ENCODE measurements at places on chromosomes 5 and 9. TPM values are rescaled to one million over a fixed set of nuclear protein-coding genes. Genes with fewer than 3 reads are reported as not detected.

Gene ZNG1C
- 16.7 TPM for total RNA-seq

Gene AQP7
- 17.1 TPM for total RNA-seq

Gene POU5F2
- 2.2 TPM for total RNA-seq

Gene RAD23B
- 101 TPM for total RNA-seq

Gene RIOK2
- 10.1 TPM for total RNA-seq

Gene SOHLH1
- not detected for total RNA-seq

Gene SLC6A7
- total RNA-seq, result not detected

Gene TGFBI
- total RNA-seq, result 45.2 TPM

Gene FOXI1
- total RNA-seq, result not detected

Gene CCNJL
- total RNA-seq, result 0.84 TPM

GRCh38 chr5:44257653-44258365 lies 131.4 kb downstream of the FGF10 start:
- DNase-seq, result no peak
- no peaks in the 10 kb centered on the region for H3K36me3 ChIP-seq
- no peak overlapping the region for H3K27ac ChIP-seq
- no peaks in the 10 kb centered on the region for H3K4me1 ChIP-seq
- H3K27me3 ChIP-seq, result no peaks in the 10 kb centered on the region
- H3K4me3 ChIP-seq, result no peak overlapping the region

- no peaks in the 10 kb centered on the region for H3K4me1 ChIP-seq
- no peaks in the 10 kb centered on the region for H3K36me3 ChIP-seq
- H3K4me3 ChIP-seq, result no peak overlapping the region
- no peak for DNase-seq
- H3K27ac ChIP-seq, result no peak overlapping the region
- H3K27me3 ChIP-seq, result no peaks in the 10 kb centered on the region
These were observed 221.7 kb downstream of the DIRAS2 start for GRCh38 chr9:90420768-90421513.

GRCh38 chr5:134642931-134643530 lies 5.6 kb upstream of the SEC24A start:
- H3K36me3 ChIP-seq, result no peaks in the 10 kb centered on the region
- peak overlapping the region; percentile 29 for H3K27ac ChIP-seq
- DNase-seq, result no peak
- H3K4me1 ChIP-seq, result peaks cover 12% of the 10 kb centered on the region
- H3K27me3 ChIP-seq, result no peaks in the 10 kb centered on the region

DNA sequence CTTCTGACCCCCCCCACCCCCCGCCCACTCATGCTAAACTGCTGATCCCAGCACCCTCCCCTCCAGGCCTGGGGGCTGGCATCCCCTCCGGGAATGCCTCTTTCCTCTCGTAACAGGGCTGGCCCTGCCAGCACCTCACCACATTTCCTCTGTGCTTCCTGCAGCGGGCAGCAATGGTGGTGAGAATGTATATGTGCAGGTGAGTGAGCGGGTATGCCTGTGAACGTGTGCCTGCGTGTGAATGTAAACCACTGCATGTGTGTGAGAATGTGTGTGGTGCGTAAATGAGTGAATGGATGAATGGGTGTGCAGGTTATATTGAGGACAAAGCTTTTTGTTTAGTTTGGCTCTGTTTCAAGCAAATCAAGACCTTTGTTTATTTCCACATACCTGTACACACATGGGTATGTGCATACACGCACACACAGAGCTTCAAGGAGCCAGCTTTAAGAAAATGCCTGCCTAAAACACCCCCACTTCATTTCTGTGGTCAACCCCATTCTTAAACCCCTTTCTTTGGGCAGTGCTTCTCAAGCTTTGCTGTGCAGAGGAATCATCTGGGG lies 95.7 kb upstream of the SHB start:
- H3K36me3 ChIP-seq, result no peaks in the 10 kb centered on the region
- no peaks in the 10 kb centered on the region for H3K4me1 ChIP-seq
- H3K27ac ChIP-seq, result no peak overlapping the region
- H3K4me3 ChIP-seq, result no peak overlapping the region
- DNase-seq, result no peak
- H3K27me3 ChIP-seq, result no peaks in the 10 kb centered on the region

- no peak overlapping the region for H3K4me3 ChIP-seq
- H3K36me3 ChIP-seq, result no peaks in the 10 kb centered on the region
- no peaks in the 10 kb centered on the region for H3K27me3 ChIP-seq
- H3K27ac ChIP-seq, result no peak overlapping the region
- no peaks in the 10 kb centered on the region for H3K4me1 ChIP-seq
These were observed 1273.0 kb downstream of the EFNA5 start for GRCh38 chr5:106397700-106398099.

DNA sequence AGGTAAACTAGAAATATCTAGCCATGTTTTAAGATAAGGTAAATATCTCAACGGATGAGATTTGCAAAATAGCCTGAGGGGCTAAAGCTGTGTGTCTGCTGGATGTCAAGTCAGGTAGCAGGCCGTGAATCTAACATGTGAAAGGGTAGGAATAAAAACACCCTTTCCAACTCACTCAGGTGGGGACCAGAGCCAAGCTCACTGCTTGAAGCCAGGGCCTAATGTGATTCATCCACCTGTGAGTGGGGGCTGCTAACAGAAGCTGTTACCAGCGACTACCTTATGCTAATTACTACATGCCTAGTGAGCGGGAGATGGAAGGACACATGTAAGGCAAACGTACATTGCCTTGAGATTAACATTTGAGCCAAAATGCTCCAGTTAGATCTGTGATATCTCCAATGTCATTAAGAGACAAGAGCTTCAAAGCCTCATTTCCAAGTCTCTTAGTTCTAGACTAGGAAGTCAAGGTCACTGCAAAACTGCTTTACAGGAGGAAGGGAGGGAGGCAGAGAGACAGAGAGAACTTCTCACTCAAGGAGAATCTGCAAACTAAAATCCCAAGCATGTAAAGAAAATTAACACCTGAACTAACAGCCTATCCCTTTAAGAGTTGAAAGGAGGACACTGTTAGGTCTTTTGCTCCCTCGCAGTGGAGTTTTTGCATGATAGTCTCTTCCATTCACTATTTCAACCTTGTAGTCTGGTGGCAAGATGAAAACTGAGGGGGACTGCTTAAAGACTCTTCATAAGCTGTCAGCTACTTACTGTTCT lies 141.6 kb upstream of the RPS23 start:
- no peak overlapping the region for H3K27ac ChIP-seq
- H3K4me1 ChIP-seq, result peaks cover 2% of the 10 kb centered on the region
- no peak for DNase-seq

DNA sequence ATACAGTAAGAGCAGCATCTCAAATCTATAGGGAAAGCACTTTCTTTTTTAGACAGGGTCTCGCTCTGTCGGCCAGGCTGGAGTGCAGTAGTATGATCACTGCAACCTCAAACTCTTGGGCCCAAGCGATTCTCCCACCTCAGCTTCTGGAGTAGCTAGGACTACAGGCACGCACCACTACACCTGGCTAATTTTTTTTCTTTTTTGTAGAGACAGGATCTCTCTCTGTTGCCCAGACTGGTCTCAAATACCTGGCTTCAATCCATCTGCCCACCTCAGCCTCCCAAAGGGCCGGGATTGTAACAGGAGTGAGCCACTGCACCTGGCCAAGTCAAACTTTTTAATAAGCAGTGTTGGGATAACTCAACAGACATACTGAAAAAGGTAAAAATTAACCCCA lies 107.6 kb downstream of the SIL1 start:
- H3K4me3 ChIP-seq, result no peak overlapping the region
- no peaks in the 10 kb centered on the region for H3K36me3 ChIP-seq
- no peak for DNase-seq
- no peaks in the 10 kb centered on the region for H3K27me3 ChIP-seq
- H3K27ac ChIP-seq, result no peak overlapping the region
- H3K4me1 ChIP-seq, result peaks cover 6% of the 10 kb centered on the region

GRCh38 chr5:143148771-143149170 lies 254.7 kb downstream of the NR3C1 start:
- H3K27me3 ChIP-seq, result no peaks in the 10 kb centered on the region
- peaks cover 10% of the 10 kb centered on the region for H3K36me3 ChIP-seq
- no peak for DNase-seq
- no peaks in the 10 kb centered on the region for H3K4me1 ChIP-seq
- H3K27ac ChIP-seq, result no peak overlapping the region
- H3K4me3 ChIP-seq, result no peak overlapping the region

DNA sequence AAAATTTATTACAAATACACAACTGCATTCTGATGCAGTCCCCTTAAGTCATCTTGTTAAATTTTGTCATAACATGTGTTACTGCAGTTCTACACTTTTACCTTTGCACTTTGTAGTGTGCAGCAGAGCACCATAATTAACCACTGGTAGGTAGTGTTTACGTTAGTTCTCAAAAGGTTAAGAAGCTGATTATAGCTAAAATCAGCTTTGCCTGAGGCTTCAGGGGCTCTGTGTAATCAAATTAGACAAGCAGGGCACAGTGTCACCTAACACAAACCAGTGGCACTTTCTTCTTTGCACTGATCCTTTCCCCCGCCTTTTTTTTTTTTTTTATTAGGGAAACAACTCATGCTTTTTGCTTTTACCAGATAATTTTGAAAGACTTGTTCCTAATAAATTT lies 26.1 kb downstream of the POU5F2 start:
- H3K4me1 ChIP-seq, result no peaks in the 10 kb centered on the region
- H3K27ac ChIP-seq, result no peak overlapping the region
- no peaks in the 10 kb centered on the region for H3K27me3 ChIP-seq
- no peak overlapping the region for H3K4me3 ChIP-seq
- no peaks in the 10 kb centered on the region for H3K36me3 ChIP-seq

DNA sequence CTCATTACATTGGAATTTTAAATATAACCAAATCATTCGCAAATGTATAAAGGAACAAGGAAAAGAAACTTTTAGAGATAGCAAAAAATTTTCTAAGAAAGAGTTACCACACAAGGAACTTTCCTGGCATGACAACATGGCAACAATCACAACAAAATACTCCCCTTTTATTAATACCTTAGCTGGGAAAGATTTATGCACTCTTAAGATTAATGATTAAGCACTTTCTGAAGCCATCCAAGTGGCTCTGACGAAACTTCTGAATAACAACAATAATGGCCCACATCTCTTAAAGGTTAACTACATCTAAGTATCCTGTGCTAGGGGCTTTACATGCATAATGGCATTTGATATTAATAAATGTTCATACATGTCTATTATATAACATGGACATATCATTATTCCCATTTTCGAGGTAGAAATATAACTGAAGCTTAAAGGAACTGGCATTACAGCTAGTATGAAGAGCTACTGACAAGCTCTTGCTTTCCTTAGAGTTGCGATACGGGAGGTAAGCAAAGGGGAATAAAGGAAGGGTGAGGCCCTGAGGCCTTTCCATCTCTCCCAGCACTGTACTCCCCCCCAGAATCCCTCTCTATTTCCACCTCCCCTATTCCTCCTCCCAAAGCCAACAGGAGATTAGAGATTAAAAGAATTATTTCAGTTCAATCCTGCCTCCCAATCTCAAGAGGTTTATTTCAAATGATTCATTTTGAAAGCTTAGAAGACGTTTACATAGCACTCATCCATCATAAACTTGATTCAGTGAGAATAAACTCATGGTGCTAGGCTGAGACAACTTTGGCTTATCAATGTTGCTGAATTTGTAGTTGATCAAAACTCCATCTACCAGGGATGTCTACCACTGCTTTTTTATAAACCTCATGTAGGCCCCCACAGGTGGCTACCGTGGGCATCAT lies 9.6 kb downstream of the MTMR12 start:
- H3K4me3 ChIP-seq, result no peak overlapping the region
- peaks cover 25% of the 10 kb centered on the region for H3K4me1 ChIP-seq
- no peak for DNase-seq
- H3K36me3 ChIP-seq, result no peaks in the 10 kb centered on the region
- peak overlapping the region; percentile 45 for H3K27ac ChIP-seq

DNA sequence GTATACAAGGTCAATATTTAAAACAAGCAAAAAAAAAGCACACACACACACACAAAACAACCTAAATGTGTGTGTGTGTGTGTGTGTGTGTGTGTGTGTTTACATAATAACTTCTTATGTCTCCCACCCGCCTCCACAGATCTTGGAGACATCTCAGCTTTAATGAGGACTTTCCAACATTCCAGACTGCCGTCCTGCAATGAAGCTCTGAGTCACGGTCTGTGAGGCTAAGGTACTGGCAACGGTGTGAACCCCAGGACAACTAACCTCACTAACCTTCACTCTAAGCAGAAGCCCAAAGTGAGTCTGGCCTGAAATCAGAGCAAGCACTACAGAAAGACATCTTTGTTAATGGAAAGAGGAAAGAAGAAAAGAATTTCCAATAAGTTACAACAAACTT lies 22.3 kb downstream of the ZNF474 start:
- no peaks in the 10 kb centered on the region for H3K4me1 ChIP-seq
- no peak overlapping the region for H3K4me3 ChIP-seq
- no peak for DNase-seq
- H3K36me3 ChIP-seq, result no peaks in the 10 kb centered on the region
- H3K27ac ChIP-seq, result no peak overlapping the region
- no peaks in the 10 kb centered on the region for H3K27me3 ChIP-seq

- no peaks in the 10 kb centered on the region for H3K27me3 ChIP-seq
- H3K4me3 ChIP-seq, result no peak overlapping the region
- H3K36me3 ChIP-seq, result no peaks in the 10 kb centered on the region
- H3K27ac ChIP-seq, result no peak overlapping the region
- H3K4me1 ChIP-seq, result no peaks in the 10 kb centered on the region
These were observed 372.7 kb downstream of the PSAT1 start for GRCh38 chr9:78669591-78669990.

- no peaks in the 10 kb centered on the region for H3K27me3 ChIP-seq
- DNase-seq, result no peak
These were observed 140.8 kb upstream of the OTULINL start for GRCh38 chr5:14440582-14441431.

DNA sequence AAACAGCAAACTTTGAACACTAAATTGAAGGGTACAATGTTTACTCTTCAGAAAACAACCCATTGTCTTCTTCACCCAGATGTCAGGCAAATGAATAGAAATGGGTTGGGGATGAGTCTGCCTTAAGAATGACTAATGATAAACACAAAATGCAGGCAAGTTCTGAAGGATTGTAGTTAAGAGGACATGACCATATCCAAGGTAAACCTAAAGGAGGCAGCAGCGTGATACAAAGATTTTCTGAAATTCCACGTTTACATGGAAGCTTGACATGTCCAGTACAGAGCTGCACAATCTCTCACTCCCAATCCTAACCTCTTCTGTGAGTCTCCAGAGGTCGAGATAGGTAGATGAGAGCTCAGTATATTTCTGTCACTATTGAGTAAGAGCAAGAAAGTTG lies 1263.2 kb upstream of the CDH6 start:
- H3K4me3 ChIP-seq, result no peak overlapping the region
- no peaks in the 10 kb centered on the region for H3K36me3 ChIP-seq
- H3K27ac ChIP-seq, result no peak overlapping the region
- DNase-seq, result no peak

- H3K27ac ChIP-seq, result peak overlapping the region; percentile 42
- no peak for DNase-seq
- peaks cover 44% of the 10 kb centered on the region for H3K4me1 ChIP-seq
- no peaks in the 10 kb centered on the region for H3K27me3 ChIP-seq
These were observed 48.3 kb upstream of the PIK3R1 start for GRCh38 chr5:68167195-68167651.

GRCh38 chr5:141757402-141757801 lies 75.4 kb upstream of the ARAP3 start:
- H3K36me3 ChIP-seq, result no peaks in the 10 kb centered on the region
- H3K4me3 ChIP-seq, result no peak overlapping the region
- H3K27me3 ChIP-seq, result peaks cover 7% of the 10 kb centered on the region
- H3K4me1 ChIP-seq, result no peaks in the 10 kb centered on the region
- H3K27ac ChIP-seq, result no peak overlapping the region
- DNase-seq, result no peak

GRCh38 chr5:50665091-50665490 lies 1.3 kb upstream of the PARP8 start:
- no peak overlapping the region for H3K4me3 ChIP-seq
- H3K4me1 ChIP-seq, result peaks cover 5% of the 10 kb centered on the region
- no peak overlapping the region for H3K27ac ChIP-seq
